Endothelial cell of umbilical vein (primary cell): ENCODE measurements at places on chromosomes 6 and 20. TPM values are rescaled to one million over a fixed set of nuclear protein-coding genes. Genes with fewer than 3 reads are reported as not detected.

Gene RPP21
- total RNA-seq = 35.0 and 35.3 TPM in 2 replicates

Gene GPX5
- total RNA-seq = not detected in 2 replicates

Gene BHLHE23
- total RNA-seq = not detected in 2 replicates

Gene KCNK5
- total RNA-seq = not detected in 2 replicates

Gene SLC17A3
- total RNA-seq = not detected in 2 replicates
